ENCODE measurements at places on chromosomes 3 and 15.

GRCh38 chr3:110608566-110608965 lies 463.1 kb upstream of the NECTIN3 start:
- no peak for DNase-seq

DNA sequence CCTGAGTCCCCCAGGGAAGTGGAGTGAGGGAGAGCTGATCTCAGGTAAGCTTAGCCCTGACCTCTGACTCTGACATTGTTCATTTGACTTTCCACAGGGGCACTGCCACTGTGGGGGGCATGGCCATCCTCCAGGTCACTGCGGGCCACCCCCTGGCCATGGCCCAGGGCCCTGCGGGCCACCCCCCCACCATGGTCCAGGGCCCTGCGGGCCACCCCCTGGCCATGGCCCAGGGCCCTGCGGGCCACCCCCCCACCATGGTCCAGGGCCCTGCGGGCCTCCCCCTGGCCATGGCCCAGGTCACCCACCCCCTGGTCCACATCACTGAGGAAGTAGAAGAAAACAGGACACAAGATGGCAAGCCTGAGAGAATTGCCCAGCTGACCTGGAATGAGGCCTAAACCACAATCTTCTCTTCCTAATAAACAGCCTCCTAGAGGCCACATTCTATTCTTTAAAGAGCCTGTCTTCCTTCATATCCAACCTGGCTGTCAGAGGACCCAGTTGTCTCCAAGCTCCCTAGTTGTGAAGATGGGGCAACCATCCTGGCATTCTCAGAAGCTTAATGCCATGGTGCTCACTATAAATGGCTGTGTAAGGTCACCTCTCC lies 1.9 kb upstream of the DISP2 start:
- DNase-seq, result no peak

DNA sequence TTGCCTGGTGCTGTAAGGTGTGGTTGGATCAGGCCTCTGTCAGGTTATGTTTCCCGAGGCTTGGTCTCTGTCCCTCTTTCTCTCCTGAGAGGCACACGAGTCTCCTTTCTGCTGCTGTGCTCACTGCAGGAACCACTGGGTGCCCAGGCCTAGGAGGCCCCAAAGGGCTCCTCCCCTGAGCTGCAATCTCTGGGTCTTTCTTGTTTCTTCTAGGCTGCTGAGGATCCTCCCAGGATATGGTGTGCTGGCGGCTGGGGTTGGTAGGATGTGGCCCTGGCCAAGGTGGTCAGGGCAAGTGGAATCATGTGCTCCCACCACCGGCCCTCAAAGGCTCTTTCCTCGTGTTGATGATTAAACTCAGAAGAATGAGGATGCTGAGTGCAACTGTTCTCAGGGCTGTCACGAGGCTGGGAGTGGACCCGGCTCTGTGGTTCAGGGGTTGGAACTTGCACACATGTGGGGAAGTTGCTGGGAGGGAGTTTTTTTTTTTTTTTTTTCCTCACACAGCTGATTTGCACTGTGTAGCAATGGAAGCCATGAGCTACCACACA lies 43.6 kb upstream of the CTSH start:
- no peak for DNase-seq

DNA sequence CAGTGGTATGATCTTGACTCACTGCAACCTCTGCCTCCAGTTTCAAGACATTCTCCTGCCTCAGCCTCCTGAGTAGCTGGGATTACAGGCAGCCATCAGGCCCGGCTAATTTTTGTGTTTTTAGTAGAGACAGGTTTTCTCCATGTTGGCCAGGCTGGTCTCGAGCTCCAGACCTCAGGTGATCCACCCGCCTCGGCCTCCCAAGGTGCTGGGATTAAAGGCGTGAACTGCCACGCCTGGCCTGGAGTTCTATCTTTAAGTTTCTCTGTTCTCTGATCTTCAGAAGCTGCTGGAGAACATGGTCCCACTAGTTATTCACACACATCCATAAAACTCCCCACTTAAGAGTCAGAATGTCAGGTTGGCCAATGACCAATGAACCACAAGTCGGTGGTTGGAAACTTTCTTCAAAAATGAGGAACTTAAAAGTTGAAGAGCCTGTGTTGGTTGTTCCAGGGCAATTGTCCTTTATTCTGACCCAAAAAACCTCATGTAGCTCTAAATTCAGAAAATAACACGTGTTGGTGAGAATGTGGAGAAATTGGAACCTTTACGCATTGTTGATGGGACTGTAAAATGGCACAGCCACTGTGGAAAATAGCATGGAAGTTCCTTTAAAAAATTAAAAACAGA lies 55.9 kb upstream of the PIK3CB start:
- DNase-seq, result no peak

DNA sequence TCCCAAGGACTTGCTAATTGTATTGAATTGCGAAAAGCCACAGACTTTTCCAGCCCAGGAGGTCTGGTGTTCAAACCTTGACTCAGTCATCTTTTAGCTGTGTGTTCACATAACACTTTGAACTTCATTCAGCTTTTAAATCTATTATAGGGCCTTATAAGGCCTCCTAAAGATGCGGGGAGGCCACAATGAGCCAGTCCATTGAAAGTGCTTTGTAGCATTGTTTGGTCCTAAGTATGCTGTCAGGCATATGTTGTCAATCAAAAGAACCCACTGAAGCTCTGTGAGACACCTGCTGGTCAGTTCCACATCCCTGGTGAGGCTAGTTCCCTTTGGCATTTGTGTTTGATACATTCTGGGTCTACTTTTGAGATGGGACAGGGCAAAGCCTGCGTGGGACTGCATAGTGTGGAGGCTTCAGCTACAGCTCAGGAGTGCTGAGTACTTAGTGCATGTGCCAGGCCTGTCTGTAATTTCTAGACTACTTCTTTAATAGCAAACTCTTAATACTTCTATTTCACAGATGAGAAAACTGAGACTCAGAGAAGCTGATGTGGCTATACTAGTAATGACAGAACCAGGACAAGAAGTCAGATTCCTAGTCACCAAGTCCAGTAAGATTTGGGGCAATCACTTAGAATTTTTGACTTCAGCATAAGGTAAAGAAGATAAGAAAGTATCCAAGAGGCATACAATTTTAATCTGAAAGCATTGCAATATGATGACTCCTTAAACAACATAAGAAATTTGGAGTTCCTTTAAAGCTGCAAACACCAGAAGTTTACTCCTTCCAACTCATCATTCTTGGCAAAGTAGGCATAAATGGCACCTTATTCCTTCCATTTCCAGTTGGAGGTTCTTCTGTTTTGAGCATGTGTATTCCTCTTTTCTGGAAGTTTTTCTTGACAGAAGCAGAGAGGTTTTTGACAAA lies 213.0 kb downstream of the PDCD6IP start:
- DNase-seq, result no peak
